ENCODE measurements at places on chromosomes 1 and 21.

- no peak for DNase-seq
Observed at GRCh38 chr1:204465546-204466415, 28.8 kb downstream of the PIK3C2B start.

DNA sequence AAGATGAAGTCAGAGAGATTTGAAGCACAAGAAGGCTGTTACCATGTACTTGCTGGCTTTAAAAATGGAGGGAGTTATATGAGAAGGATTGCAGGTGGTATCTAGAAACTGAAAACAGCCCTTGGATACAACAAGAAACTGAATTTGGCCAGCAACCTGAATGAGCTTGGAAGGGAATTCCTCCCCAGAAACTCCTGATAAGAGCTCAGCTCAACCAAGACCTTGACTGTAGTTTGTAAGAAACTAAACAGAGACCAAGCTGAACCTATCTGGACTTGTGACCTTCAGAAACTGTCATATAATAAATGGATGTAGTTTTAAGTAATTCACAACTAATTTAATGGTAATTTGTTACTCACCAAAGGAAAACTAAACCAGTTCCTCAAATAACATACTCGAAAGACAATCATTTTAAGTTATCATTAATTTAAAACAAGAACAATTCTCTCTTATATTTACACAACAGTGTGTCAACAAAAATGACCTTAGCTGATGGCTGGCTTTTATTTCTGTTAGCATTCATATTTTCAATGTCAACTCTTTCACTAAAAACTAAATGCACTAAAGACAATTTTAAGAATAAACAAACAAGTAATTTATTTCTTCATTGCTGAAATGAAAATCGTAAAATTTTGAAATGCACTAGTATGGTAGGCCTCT lies 1218.4 kb upstream of the TMPRSS15 start:
- no peak for DNase-seq

DNA sequence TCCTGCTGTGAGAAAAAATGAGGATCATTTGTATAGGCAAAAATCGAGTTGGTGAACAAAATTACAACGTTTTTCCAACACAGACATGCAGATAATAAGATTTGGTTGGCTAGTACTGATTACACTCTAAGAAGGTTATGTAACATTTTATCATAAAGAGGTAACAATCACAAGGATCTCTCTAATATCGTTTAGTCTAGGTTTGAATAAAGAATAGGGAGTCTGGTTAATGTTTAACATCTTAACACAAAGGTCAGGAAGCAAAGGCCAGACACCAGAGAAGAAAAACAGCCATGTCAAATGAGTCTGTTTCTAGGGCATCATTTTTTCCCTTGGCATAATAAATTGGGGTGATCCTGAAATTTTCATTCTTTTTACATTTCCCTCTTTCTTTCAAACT lies 207.4 kb upstream of the CHRM3 start:
- DNase-seq = no peak

DNA sequence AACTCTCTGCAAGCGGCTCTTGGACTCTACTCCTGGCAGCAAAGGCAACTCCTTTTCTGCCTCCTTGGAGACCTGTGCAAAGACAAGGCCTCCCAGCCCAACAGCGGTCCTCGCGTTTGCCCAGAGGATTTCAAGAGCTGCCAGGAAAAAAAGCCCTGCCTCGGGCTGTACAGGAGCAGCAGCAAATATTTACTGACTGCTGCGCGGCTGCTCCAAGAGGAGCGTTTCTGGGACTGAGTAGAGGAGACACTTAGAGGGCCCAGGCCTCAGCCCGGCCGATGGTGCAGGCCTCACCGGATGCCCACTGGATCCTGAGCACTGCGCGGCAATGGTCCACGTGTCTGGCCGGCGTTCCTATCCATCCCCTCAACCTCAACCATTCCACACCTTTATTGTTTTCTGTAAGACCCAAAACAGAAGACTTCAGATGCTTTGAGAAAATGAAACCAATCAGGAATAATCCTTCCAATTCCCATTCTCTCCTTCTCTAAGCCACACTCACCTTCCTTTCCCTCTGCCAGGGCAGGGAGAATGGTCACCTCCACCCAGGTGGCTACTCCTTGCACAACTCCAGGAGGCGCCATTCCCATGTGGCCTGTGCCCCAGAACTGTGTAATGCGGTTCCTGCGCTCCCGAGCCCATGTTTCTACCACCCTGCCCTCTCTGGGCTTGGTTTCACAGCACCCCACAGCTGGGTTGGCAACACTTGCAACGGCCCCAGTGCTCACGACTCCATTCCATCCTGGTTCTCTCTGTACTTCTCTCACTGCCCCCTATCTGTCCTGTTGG lies 215.8 kb downstream of the TRABD2B start:
- DNase-seq = no peak

DNA sequence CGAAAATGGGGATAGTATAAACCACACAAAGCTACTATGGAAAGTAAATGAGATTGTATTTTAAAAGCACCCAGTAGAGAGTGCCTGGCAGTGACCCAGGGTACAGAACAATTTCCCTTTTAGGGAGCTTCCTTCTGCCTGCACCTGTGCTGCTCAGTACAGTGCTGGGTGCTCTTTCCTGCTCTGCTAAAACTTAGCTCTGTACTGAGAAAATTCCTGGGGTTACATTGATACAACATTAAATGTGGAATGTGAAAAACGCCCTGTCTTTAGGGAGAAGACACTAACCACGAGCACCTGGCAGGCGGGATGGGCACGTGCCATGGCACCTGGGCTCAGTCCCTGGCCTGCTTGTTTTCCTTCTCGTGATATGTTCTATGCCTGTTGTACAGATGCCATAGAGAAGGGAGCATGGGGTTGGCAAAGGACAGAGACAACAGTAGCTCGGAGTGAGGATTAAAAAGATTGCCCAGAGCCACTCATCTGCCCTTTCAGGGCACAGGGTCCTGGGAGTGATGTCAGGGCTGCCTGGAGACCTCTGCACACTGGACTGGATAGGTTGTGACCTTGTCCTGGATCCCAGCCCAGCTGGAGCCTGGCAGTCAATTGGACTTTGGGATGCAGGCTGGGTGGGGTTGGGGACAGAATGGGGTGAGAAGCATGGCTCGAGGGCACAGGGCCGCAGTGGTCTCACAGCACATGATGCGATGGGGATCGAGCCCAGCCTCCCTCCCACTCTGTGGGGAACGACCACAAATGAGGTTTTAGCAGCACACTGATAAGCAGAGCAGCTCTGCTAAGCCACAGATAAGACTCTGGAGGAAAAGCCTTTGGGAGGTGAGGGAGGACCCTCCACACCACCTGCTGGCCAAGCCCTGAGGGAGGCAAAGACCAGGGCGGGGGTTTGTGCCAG lies 4.2 kb downstream of the SPATA46 start:
- DNase-seq = no peak

GRCh38 chr1:53837646-53837923 lies 511 bp downstream of the NDC1 start:
- DNase-seq = no peak

GRCh38 chr1:94349853-94350252 lies 68.3 kb upstream of the ABCD3 start:
- no peak for DNase-seq

GRCh38 chr1:107480548-107481415 lies 339.9 kb downstream of the NTNG1 start:
- DNase-seq = no peak

DNA sequence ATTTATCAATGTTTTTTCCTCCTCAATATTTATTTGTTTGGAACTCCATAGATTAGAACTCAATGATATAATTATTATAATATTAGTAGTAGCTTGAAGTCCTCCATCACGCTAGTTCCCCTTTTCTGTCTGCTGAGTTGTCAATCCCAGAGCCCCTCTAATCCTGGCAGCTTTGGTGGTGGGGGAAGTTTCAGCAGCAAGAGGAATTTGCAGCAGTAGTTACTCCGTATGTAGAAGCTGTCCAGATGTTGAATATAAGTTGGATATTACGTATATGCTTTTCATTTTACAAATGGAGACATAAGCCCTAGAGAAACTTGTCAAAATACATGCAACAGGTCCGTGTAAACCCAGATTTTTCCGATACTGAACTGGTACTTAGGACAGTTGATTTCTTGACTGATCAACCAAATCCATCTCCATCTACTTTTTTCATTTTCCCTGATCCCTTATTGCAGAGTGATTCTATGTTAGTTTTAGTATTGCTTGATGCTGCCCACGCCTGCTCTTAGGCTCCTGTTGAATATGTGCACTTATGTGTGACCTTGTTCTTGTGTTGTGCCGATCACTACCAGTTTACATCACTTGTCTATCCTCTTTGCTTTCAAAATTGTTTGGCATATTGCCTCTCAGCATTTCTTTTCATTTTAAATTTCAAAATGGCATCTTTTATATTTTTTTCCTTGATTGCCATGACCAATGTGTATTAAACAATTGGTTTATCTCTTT lies 28.1 kb downstream of the SMAP2 start:
- no peak for DNase-seq

DNA sequence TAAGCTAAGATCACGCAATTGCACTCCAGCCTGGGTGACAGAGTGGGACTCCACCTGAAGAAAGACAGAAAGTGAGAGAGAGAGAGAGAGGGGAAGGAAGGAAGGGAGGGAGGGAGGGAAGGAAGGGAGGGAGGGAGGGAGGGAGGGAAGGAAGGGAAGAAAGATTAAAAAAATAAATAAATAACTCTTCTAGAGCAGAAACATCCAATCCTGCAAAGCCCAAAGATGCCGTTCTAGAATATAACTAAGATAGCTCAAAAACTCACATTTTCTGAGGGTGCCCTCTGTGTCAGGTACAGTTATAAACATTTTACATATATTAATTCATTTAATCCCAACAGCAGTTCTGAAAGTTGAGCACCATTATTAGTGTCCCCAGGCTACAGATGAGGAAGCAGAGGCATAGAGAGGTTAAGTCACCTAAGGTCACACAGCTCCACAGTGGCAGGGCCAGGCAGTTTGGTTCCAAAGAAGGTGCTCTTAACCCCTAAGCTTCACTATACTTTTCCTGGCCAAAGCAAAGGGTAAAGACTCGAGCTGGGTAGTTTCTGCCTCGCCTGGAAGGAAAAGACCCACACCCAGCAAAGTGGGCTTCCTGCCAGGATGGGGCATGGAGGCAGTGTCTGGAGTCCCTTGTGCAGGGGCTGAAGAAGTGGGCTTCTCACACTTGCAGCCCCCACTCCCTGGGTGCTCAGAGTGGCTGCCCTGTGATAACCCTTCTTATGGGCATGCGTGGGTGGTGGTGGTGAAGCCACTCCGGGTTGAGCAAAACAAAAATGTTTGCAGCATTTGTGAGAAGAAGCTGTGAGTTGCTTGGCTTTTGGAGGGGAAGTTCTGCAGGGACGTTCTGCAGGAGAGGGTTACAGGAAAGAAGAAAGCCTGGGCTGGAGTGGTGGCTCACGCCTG lies 7.9 kb upstream of the PIK3CD start:
- DNase-seq = no peak

DNA sequence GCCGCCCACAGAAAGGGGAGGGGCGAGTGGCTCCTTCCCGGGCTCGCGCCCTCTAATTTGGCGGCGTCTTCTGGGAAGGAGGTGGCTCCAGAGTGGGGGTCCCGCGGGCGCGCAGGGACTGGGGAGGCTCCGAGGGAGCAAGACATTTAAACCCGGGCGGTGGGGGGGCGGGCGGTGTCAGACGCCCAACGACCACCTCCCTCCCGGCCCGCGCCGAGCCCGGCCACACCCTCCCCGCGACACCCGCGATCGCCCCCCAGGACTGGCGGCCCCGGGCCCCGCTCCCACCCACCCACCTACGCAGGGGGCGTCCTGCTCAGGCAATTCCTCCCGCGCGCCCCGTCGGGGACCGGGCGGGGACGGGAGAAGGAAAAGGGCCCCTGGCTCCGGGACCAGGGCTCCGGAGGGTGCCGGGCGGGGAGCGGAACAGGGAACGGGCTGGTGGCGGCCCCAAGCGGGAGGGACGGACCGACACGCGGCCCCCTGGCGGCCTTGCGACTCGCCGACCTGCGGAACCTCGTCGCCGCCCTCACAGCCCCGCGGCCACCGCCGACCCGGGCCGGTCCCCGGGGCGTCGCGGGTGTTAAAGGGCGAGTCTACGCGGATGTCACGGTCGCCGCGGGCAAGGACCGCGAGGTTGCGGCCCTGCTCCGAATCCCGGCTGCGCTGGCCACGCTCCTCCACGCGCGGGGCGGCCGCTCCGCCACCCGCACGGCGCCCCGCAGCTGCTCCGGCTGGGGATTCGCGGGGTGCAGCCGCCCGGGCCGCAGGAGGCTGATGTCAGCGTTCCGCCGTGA lies 94.0 kb upstream of the FMN2 start:
- peak; percentile 78 for DNase-seq

DNA sequence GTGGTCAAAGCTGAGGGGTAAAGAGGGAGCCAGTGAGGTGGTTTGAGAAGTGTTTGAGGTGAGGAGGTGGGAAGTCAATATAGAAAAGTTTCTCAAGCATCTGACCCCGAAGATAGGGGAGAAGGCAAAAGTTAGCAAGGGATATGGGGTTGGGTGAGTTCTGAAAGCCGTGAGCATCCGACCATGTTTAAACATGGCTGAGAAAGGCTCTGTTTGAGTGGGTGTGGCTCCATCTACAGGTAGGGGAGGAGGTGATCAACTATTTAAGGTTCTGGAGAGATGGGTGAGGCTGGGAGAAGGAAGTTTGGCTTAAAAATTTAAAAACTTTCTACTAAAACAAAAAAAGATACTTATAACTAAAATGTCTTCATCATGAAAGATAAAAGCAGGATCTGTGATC lies 273.8 kb downstream of the KCNJ6 start:
- DNase-seq = peak; percentile 36

DNA sequence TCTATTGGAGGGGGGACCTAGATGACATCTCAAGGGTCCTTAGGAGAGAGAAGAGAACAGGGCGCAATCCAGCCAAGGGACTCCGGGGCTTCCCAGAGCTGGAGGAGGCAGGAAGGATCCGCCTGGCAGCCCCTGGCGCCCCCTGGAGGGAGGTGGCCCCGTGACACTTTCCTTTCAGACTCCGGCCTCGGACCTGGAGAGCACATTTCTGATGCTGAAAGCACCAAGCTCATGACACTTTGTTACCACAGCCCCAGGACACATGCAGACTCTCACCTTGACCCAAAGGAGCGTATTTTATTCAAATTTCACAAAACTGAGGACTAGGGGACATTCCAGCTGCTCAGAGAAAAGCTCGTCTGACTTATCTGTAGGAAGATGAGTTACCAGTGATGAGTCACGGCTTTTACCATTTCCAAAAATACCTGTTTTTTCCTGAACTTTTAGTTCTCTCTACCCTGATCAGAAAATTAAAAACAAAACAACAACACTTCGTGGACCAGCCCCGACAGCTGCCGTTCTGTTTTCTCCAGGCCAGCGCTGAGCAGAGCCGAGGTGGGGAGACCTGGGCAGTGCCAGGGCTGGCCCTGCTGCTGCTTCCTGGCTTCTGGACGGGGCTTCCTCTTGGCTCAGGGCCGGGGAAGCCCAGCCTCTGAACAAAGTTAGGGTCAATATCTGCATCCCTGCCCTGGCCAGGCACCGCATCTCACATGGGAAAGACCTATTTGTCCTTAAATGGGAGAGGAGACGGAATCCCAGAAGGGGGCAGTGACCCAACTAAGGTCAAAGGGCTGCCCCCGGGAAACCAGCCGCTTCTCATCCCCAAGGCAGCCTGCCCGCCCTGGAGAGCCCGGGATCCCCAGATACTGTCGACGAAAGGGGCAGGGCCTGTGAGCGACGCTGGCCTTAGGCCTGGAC lies 21.6 kb upstream of the POFUT2 start:
- DNase-seq = peak; percentile 87

- DNase-seq = peak; percentile 33
Observed at GRCh38 chr1:215992620-215993019, 425.5 kb downstream of the KCTD3 start.

GRCh38 chr1:155514582-155515187 lies 47.9 kb downstream of the ASH1L start:
- no peak for DNase-seq
